CD4-positive, alpha-beta T cell treated with Interleukin-6 at 100 ng/mL for 8 hours (primary cell): ENCODE measurements at places on chromosomes 5 and 9.

- DNase-seq = no peak
Observed at GRCh38 chr5:112109331-112110007, 309.6 kb downstream of the EPB41L4A start.

GRCh38 chr9:28503573-28503972, 930.3 kb upstream of the C9orf72 start:
- DNase-seq = no peak

GRCh38 chr5:6592601-6593000, 40.2 kb downstream of the NSUN2 start:
- DNase-seq = no peak

DNA sequence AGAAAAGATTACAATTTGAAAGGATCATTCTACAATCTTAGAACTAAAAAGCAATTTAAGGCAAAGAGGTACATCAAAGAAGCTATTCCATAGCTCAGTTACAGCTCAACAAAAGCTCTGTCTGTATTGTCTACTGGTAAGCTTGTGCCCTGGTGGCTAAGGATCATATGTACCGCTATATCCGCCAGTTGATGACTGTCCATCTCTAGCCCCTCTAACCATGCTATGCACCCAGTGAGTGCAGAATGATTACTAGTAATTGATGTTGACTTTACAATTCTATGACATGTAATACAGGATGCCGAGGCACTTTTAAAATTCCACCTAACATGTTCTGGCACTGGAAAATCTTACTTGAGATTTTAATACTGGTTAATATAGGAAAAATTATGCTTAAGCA, 13.1 kb downstream of the LOX start:
- no peak for DNase-seq

DNA sequence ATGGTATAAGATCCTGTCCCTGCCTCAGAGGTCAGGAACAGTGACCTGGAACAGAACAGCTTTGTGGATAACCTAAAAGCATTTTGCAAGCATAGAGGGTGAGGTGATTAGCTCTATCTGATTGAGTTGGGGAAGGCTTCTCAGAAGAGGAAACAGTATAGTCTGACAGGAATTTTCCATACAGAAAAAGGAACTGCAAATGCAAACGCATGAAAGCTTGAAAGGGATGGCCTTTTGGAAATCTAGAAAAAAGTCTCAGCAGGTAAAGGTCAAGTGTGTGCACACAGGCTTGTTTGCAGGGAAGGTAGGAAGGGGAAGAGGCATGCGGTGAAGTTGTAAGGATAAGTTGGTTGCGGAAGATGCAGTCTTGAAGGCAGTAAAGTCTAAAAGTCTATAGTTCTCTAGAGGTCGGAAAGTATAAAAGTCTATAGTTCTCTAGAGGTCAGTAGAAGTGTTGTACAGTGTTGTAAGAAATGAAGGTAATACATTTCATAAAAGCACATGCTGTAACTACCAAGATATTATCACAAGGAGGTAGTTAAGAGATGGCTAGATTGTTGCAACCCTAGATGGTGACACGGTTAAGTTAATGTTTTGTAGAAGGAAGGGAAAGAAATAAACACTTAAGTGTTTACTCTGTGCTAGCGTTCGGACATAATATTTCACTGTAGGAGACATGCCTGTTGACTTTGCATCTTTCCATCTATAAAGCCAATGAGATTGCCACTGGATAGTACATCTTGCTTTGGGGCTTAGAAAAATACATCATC, 16.7 kb upstream of the HSPB3 start:
- DNase-seq = no peak

DNA sequence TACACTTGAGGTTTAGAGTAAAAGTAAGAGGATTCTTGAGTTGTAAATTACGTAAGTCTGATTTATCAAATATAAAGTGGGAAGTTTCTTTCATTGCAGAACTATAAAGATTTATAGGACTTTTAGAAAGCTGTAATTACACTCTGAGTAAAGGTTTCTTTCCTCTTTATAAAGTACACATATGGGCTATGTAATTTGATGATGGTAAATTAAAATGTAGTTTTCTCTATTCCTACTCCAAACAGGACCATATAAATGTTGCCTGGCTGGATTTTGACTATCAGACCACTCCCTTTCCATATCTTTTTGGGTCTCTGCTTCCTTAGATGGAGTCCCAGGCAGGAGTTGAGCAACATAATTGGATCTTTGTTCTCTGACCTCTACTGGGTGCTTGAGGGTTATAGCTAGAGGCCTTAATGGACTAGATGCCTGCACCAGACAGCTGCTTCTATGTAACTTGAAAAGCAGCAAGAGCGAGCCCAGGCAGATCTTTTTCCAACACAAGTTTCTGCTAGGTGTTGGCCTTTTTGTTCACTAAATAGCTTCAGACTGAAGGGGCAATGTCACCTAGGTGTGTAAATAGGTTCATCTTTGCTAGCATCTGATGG, 11.4 kb upstream of the TEX48 start:
- no peak for DNase-seq

- DNase-seq = no peak
Observed at GRCh38 chr5:147591120-147591519, 81.3 kb upstream of the DPYSL3 start.

GRCh38 chr5:119393746-119394145, 37.9 kb downstream of the TNFAIP8 start:
- no peak for DNase-seq

- DNase-seq = no peak
Observed at GRCh38 chr5:174083056-174083827, 37.7 kb downstream of the NSG2 start.

DNA sequence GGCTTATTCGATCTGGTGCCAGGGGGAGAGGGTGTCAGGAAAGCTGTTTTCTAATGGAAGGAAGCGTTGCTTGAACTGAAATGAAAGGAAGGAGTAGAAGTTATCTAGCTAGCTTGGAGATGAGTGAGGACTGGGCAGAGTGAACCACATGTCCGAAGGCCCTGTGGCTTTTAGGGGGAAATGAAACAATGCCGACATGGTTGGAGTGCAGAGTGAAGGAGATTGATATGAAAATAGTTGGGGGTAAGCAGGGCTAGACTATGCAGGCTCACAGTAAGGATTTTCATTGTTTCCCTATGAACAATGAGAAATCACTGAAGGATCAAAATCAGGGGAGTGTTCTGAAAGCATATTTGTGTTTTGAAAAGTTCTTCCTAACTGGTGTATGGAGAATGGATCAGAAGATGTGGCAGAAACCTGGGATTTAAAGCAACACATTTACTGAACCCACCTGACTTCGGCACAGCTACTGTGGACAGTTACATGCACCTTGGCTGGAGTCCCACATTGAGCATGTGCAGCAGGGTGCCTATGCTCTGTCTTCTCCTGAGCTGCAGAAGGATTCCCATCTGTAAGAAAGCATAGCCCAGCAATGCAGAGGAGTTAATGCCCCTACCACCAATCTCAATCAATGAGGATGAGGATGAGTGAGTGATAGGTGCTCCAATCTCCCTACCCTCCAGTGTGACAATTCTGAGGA, 144.4 kb upstream of the TBCA start:
- DNase-seq = no peak

DNA sequence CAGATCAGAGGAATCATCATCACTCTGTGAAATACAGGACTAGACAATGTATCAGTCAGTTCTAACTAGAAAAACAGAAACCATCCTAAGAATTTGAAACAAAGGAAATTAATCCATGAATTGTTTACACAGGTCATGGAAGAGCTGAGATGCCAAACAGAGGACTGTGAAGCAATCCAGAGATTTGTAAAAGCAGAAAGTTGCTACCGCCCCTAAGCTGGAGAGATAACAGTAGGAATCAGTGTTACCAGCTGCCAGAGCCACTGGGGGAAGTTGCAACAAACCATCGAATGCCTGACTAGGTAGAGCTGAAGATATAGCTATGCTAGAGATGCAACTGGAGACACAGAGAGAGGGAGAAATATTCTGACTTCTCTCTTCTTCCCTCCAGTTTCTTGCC, 10.4 kb upstream of the MIER3 start:
- DNase-seq = no peak

DNA sequence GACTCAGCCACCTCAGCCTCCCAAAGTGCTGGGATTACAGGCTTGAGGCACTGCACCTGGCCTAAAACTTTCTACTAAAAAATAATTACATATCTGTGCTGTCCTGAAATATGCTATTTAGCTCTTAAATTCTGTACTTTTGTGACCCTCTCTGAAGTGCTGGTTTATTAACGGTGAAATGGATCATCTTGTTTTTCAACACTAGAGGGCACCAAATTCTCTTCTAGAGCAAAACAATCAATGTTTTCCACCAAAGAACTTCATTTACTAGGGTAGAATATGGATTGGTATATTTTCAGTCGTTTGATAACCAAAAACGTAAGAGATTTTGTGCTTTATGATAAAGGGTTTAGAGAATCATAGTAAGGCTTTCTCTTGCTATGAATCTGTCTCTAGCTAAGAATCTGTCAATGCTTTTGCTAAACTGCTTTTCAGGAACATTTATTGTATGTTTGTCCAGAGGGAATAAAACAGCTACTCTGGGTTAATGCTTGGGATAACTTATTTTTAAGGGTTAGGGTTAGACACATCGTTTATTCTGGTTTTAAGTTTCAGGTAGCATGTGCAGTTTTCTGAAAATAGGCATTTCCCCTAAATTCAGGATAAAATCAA, 63.6 kb downstream of the RNF180 start:
- no peak for DNase-seq

DNA sequence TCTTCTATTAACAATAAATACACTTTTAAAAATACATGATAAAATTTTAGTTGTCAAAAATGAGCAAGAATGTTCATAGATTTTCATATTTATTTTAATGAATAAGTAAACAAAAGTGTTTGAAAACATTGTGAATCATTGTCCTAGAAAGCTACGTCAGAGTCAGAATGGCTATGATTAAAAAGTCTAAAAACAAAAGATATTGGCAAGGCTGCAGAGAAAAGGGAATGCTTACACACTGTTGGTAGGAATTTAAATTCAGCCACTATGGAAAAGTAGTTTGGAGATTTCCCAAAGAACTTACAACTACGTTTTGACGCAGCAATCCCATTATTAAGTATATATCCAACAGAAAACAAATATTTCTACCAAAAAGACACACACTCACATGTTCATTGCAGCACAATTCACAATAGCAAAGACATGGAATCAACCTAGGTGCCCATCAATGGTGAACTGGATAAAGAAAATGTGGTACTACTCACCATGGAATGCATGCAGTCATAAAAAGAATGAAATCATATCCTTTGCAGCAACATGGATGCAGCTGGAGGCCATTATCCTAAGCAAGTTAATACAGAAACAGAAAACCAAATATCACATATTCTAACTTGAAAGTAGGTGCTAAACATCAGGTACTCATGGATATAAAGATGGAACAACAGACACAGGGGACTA, 49.2 kb upstream of the FBXL17 start:
- no peak for DNase-seq

- no peak for DNase-seq
Observed at GRCh38 chr5:74634611-74635286, 5.8 kb downstream of the ENC1 start.

GRCh38 chr5:172002310-172002709, 4.1 kb downstream of the FBXW11 start:
- peak; percentile 9 for DNase-seq

DNA sequence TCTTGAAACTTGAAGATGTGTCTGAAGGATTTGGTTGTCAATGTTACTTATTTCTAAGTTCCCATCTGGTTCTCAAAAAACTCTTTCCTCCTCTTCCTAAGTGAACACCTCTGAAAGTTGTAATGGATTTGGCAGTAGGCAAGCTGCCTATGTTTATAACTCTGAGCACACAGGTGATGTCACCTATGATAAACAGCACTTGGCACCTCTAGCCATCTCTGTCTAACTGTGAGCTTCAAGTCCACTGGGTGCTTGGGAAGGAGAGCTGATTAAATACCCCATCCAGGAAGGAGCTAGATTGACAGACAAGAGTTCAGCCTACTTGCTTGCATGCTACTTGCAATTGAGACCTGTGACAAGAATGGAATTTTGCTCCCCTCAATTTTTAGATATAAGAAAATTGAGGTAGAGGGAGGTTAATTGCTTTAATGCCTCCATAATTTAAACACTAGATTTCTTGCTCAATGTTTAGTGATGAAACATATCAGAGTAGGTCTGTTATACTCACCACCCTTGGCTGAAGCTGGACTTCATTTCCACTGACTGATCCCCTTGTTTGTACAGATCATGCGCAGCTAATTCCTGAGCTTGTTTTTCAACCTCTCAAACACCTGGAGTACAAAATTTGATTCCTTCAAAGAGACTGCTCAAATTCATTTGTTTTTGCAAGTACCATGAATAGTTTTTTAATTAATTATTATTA, 49.9 kb downstream of the PDE4D start:
- no peak for DNase-seq

DNA sequence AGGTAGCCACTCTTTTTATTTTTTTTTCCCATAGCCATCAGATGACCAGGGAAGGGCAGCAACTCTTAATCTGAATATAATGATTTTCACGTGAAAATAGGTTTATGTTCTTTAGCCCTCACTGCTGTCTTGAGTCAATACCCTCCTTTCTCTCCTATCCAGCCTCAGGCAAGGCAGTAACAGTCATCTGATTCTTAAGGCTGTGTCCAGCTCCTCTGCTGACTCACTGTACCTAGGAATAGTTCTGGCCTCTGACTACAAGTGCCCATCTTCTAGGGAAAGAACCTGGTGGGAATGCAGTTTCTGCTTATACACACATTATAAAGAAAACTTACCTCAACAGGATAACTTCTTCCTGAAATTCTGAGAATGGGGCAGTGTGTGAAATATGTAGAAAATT, 30.7 kb downstream of the DHX29 start:
- DNase-seq = no peak

- DNase-seq = no peak
Observed at GRCh38 chr5:94932259-94932658, 313.8 kb downstream of the SLF1 start.

- no peak for DNase-seq
Observed at GRCh38 chr9:126838895-126839294, 21.5 kb upstream of the ZBTB34 start.

DNA sequence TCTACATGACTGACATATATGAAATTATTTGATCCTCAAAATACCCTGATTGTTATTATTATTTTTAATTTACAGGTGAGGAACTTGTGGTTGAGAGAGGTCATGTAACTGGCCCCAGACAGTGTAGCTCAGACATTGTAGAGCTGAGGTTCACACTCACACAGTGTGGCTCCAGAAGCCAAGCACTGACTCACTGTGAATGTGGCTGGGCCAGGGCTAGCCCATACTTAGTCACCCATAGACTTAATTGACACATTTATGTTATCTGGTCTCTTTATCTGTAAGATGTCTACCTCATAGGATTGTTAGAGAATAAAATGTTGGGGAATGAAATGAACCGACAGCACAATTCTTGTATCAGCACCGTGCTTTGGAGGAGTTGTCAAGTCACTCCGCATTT, 24.9 kb upstream of the CCDC112 start:
- no peak for DNase-seq

- DNase-seq = no peak
Observed at GRCh38 chr5:103410172-103410571, 151.6 kb downstream of the MACIR start.

- DNase-seq = no peak
Observed at GRCh38 chr9:114894609-114895433, 35.6 kb downstream of the TNFSF8 start.

- no peak for DNase-seq
Observed at GRCh38 chr9:6870650-6871477, 113.1 kb downstream of the KDM4C start.
